ENCODE measurements at places on chromosomes 6 and 20. TPM values are rescaled to one million over a fixed set of nuclear protein-coding genes. Genes with fewer than 3 reads are reported as not detected.

- no peak overlapping the region for H3K4me3 ChIP-seq
- H3K27me3 ChIP-seq, result no peaks in the 10 kb centered on the region
- DNase-seq, result no peak
- peaks cover 51% of the 10 kb centered on the region for H3K36me3 ChIP-seq
- H3K4me1 ChIP-seq, result peaks cover 4% of the 10 kb centered on the region
These were observed 5.1 kb downstream of the BRPF3 start for GRCh38 chr6:36201612-36202011.

- peak overlapping the region; percentile 18 for H3K27ac ChIP-seq
- H3K27me3 ChIP-seq, result no peaks in the 10 kb centered on the region
- no peak overlapping the region for H3K4me3 ChIP-seq
- peak; percentile 87 for DNase-seq
- no peaks in the 10 kb centered on the region for H3K36me3 ChIP-seq
These were observed 4.4 kb upstream of the CST3 start for GRCh38 chr20:23641936-23642751.

DNA sequence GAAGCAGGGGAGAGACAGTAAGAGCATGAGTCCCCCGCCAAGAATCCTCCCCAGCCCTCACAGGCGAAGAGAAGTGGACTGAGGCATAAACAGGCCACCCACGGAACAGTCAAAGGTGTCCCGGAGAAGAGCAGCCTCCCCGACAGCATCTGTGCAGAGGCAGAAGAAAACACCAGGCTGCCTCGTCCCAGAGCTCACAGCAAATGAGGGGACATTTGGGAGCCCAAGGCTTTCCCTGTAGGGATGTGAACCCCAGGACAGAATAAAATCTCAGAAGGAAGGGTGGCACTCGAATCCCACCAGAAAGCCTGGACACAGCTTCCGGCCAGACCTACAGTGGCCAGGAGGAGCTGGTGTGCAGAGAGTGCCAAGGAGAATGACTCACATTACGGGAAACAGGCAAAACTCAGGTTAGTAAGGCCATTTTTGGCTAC is 90.4 kb downstream of the DLL1 start:
- no peaks in the 10 kb centered on the region for H3K27me3 ChIP-seq
- no peaks in the 10 kb centered on the region for H3K36me3 ChIP-seq
- H3K4me1 ChIP-seq, result no peaks in the 10 kb centered on the region
- no peak overlapping the region for H3K4me3 ChIP-seq

The LSM2 gene
- total RNA-seq, result 56.3 TPM

The MYMX gene
- total RNA-seq, result not detected

The LY6G6D gene
- not detected for total RNA-seq

Measured in IMR-90 (cell line).